ENCODE measurements at places on chromosomes 2 and 18.

DNA sequence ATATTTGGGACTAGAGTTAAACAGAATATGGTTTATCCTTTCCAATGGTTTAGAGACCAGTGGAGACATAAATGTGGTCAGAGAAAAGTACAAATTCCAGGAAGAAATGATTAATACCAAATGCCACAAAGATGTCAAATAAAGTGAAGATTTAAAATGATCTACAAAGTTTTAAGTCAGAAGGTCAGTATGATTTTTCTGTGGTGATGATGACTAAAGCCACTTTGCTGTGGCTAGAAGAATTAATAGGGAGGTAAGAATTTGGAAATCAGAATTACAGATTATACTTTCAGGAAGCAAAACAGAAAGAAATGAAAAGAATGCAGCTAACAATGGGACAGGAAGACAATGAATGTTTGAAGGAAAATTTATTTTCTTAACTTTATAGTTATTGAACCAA lies 91.5 kb upstream of the CDH7 start:
- no peak for DNase-seq

- DNase-seq: no peak
Observed at GRCh38 chr2:151657667-151658076, 76.6 kb downstream of the NEB start.

- DNase-seq: no peak
Observed at GRCh38 chr2:23556929-23557328, 171.9 kb downstream of the KLHL29 start.

GRCh38 chr2:3282056-3282998 lies 95.3 kb downstream of the EIPR1 start:
- DNase-seq: peak; percentile 85

DNA sequence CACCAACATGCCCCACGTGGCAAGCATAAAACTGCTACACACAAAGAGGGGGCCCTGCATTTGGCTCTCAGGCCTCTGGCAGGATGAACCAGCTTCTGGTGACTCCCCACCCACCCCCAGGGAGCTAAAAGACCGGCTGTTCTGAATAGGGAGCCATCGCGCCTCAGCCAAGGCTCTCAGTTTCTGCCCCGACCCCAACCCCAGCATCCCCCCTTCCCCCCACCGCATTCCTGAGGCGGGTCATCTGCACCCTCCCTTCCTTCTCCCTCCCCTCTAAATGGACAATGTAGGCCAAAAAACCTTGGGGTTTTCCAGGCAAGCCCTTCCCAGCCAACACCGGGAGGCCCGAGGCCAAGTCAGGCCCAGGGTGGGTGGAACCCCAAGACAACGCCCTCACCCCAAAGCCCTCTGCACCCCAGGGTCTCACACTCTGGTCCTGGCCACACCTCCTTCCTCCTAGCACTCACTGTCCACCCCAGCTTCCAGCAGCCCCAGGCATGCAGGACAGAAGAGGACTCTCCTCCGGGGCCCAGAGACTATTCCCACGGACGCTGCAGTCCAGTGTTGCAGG lies 5.7 kb downstream of the CYP26B1 start:
- DNase-seq: no peak

- DNase-seq: no peak
Observed at GRCh38 chr2:126771094-126771493, 115.1 kb downstream of the GYPC start.

DNA sequence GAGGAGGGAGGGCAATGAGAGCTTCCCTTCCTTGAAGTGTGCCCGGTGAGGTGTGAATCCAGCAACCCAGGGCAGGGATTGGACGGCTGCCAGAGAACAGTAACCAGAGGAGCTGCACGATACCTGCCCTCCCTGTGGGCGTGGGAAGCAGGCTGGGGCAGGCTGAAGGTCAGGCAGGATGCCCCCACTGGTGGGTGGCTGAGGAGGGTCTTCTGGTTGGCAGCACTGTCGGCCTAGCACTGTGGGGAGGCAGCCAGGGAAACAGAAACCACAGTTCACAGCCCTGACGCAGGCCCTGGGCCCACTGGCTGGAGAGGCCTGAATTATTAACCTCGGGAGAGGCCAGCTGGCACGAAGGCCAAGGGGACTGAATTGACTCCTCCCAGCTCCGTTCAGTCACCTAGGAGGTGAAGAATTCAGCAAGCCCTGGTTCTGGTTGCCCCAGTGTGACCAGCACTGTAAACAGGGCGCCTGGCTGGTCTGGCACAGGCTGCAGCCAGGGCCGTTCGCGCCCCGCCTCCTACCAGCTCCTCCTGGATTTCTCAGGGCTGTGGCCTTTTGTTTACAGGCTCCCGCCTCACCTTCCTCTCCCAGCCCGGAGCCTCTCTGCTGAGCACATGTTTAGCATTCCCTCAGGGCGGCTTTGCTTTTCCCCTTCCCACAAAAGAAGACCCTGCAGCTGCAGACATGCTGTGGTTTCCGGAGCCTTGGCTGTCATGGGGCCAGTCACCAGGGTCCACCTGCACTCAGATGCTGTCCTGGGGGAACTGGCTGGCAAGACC lies 97.8 kb downstream of the B3GNT2 start:
- peak; percentile 88 for DNase-seq

DNA sequence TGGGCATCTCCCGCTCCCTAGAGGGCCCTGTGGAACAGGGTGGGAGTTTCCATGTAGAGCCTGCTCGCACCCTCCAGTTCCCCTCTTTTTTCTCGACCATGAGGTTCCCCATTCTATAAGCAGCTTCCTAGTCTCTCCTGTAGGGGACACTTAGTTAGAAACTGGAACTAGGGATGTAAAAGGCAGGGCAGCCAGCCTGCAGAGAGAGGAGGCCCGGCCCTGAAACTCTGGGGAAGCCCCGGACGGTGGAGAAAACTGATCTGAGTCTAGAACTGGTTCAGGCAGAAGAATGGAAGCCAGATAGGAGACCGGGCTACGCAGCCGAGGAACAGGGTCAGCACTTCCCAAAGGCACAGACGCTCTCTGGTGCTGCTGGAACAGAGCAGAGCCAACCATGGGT lies 51.6 kb upstream of the ATG16L1 start:
- no peak for DNase-seq

- no peak for DNase-seq
Observed at GRCh38 chr2:198597648-198598047, 793.3 kb downstream of the PLCL1 start.

DNA sequence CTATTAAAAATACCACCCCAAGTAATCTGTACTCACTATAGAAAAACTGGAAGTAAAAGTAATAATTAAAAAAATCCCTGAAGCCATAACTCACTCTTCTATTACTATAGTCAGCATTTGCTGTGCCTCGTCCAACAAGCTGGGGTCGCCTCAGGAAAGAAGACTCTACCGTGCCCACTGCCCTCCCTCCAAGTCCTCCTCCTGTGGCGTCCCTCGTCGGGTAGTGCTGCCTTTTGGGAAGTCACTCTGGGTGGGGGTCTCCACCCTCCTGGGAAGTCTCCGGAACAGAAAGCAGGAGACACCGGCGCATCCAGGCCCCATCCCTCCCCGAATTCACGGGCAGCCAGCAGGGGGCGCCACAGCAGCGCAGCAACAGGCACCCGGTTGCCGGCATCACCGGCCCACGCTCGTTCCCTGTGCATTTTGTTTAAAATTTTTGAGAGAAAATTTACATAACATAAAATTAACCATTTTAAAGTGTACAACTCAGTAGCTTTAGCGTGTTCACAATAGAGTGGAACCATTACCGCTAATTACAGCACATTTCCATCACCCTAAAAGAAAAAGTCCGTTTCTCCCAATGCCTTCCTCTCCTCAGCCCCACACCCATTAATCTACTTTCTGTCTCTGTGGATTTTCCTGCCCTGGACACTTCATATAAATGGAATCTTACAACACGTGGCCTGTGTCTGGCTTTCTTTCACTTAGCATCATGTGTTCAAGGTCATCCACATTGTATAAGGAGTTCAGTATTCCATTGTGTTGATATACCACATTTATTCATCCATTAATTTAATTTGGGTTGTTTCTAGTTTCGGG lies 62.2 kb downstream of the ADNP2 start:
- no peak for DNase-seq

GRCh38 chr2:145592361-145592760 lies 1072.4 kb upstream of the ZEB2 start:
- DNase-seq: no peak

DNA sequence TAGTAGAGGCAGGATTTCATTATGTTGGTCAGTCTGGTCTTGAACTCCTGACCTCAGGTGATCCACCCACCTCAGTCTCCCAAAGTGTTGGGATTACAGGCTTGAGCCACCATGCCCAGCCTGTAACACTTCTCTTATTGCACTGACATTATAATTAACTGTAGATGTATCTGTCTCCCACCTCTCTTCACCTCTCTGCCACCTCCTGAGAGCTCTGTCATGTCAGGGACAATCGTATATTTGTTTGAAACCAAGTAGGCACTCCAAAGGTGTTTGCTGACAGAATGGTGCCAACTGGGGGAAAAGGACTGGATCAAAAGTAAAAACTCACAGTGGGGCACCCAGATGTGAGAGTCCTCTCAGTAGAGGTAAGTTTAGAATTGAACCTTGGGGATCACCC lies 17.3 kb upstream of the ME2 start:
- no peak for DNase-seq

GRCh38 chr2:70902067-70902442 lies 33.6 kb upstream of the ATP6V1B1 start:
- DNase-seq: no peak

- no peak for DNase-seq
Observed at GRCh38 chr18:44841752-44842587, 161.3 kb downstream of the SETBP1 start.

- no peak for DNase-seq
Observed at GRCh38 chr2:134445985-134446382, 192.1 kb downstream of the MGAT5 start.

GRCh38 chr2:15517793-15518192 lies 43.3 kb downstream of the NBAS start:
- DNase-seq: no peak

- no peak for DNase-seq
Observed at GRCh38 chr2:144455987-144456386, 63.9 kb downstream of the ZEB2 start.

DNA sequence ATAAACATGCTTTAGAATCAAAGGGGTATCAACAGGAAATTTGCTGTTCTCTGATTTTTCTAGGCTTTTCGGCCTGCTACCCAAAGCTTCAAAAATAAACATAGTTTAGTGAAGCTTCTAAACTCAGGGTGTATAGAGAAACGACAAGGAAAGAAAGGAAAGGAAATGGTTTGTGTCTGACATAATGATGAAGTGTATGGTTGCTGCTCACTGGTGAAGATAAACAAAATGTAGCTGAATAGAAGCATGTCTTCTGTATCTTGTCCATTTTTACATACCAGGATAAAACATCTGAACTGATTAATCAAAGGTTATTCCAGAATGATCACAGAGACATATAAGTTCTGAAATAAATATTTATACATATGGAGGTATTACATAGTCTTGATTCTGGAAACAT lies 1324.6 kb upstream of the NRXN1 start:
- no peak for DNase-seq

DNA sequence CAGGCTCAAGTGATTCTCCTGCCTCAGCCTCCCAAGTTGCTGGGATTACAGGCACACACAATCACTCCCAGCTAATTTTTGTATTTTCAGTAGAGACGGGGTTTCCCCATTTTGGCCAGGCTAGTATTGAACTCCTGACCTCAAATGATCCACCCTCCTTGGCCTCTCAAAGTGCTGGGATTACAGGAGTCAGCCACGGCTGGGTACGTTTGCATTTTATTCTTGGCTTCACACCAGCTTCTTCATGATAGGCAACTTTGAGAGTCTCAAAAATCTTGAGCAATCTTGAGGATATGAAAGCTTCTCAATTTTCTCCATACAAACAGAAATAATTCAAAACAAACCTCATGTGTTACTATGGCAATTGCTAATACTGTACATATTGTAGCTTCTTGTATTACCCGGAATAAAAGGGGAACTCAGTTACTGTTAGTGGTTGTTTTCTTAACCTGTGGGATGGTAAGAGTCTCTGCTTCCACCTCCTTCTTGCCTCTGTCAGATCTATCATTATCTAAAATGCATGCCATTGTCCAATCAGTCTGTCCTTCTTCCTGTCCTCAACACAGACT lies 102.9 kb upstream of the SYT4 start:
- DNase-seq: no peak

GRCh38 chr18:39840406-39840805 lies 2114.6 kb upstream of the PIK3C3 start:
- no peak for DNase-seq

- peak; percentile 49 for DNase-seq
Observed at GRCh38 chr18:43805646-43806194, 528.4 kb upstream of the SYT4 start.

DNA sequence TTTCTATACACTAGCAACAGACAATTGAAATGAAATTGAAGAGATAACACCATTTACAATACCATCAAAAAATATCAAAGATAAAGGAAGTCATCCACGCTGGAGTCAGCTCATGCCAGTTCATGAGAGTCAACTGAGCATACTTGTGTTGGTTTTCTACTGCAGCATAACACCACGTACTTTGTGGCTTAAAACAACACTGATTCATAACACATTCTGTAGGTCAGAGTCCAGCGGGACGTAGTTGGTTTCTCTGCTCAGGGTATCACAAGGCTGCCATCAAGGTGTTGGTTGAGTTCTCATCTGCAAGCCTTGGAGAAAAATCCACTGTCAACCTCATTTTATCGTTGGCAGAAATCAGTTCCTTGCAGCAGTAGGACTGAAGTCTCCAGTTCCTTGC lies 84.2 kb downstream of the TEX51 start:
- DNase-seq: no peak
